ENCODE measurements at places on chromosomes 11 and 22.

- DNase-seq: no peak
Measured at GRCh38 chr11:104529906-104530305, 366.0 kb upstream of the PDGFD start.

GRCh38 chr22:18075101-18075719 lies 2.6 kb upstream of the PEX26 start:
- no peak for DNase-seq

DNA sequence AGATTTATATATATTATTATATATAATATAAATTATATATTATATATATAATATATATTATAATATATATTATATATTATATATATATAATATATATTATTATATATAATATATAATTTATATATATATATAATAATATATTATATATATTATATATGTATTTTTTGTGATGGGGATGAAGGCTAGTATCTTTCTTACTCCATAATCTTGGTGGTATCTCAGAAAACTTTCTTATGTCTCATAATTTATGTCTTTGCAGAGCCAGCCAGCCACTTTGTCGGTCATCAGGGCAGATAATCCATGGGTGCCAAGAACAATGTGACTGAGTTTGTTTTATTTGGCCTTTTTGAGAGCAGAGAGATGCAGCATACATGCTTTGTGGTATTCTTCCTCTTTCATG lies at the start of gene OR4S1:
OR4S1 (plus strand) TSS at position 301 of the 400 bp plus-strand sequence; CDS start at position 301, 0 bp downstream.
- DNase-seq: no peak

- DNase-seq: no peak
Measured at GRCh38 chr11:2452321-2453012, 7.7 kb downstream of the KCNQ1 start.

DNA sequence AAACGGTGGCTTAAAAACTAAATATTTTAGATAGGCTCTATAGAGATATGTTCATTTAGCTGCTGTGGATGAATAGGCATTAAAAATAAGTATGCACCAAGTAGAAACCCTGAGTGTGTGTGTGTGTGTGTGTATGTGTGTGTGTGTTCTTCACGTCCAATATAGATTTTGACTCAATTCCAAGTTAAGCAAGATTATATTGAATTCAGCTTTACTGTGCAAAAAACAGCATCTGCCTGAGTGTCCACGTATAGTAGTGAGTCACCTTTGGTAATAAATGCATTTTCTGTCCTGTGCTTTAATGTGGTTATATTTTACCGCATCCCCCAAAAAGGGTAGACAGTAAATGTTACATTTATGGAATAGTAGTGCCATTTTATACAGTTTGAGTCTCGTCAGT lies 71.2 kb downstream of the PDHX start:
- no peak for DNase-seq

GRCh38 chr11:10823152-10823579 lies 14.4 kb upstream of the EIF4G2 start:
- DNase-seq: no peak

DNA sequence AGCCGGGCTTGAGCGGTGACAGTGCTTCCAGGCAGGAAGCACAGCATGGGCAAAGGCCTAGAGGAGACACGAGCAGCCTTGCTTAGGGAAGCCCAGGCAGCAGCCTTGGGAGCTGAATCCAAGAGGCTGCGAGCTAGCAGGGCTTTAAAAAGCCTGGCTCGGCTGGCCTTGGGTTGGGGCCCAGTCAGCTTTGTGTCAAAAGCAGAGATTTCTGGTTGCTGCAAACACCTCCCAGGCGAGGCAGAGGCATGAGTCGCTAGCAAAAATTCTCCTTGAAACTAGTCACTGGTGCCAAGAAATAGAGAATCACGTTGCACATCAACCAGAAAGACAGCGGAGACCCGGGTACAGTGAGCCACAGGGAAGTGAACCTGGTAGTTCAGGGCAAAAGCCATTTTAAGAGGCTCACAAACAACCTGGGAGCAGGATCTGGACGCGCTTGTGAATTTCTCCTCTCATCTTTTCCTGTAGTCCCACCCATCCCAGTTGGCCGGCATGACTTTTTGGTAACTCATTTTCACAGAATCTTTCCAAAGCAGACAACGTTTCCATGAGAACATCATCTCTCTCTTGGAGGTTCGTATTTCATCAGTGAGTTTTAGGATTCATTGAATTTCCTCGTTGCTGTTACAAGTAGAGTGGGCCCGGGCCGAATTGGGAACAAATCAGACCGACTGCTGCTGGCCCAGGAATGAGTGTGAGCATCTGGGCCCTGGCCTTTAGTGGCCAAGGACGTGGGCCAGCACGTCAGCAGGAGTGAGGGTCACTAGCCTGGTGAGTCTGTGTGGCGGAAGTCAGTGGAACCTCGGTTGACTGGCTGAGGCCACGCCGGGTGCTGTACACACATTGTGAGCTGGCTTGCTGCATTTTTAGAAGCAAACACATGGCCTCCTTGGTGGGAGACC lies 16.4 kb upstream of the FGF4 start:
- no peak for DNase-seq

DNA sequence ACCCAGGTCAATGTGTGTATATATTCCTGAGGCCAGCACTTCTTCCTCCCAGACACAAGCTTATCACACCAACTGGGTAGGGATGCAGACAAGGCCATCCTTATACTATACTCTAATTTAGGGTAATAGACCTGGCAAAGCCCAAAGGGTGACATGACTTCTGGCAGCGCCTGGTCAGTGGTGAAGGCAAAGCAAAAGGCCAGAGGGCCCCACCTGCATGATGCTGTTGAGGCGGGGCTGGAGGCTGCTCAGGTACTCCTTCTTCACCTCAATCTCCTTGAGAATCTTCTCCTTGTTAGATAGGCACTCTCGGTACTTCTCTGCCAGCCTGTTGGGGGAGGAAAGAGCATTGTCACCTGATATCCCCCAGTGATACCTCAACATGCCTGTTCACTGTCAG lies 17.1 kb downstream of the THOC5 start:
- DNase-seq: no peak

DNA sequence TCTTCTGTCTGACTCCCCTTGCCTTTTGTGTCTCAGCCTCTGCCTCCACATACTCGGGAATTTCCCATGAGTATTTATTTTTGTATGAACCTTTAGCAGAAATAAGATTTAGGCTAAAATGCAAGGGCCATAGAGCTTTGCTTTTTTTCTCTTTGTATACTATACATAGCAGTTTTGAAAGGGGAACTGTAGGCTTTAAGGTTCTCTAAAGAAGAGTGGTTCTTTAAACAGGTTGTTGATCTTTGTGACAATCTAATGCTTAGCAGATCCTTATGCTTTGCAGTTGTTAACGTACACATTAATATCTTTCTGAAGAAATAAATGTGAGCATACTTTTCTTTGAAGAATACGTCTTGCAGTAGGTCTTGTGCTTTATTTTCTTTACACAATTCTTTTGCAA lies 35.0 kb downstream of the TBCEL start:
- DNase-seq: no peak

GRCh38 chr11:1826552-1827094 lies 8.2 kb upstream of the SYT8 start:
- DNase-seq: no peak

DNA sequence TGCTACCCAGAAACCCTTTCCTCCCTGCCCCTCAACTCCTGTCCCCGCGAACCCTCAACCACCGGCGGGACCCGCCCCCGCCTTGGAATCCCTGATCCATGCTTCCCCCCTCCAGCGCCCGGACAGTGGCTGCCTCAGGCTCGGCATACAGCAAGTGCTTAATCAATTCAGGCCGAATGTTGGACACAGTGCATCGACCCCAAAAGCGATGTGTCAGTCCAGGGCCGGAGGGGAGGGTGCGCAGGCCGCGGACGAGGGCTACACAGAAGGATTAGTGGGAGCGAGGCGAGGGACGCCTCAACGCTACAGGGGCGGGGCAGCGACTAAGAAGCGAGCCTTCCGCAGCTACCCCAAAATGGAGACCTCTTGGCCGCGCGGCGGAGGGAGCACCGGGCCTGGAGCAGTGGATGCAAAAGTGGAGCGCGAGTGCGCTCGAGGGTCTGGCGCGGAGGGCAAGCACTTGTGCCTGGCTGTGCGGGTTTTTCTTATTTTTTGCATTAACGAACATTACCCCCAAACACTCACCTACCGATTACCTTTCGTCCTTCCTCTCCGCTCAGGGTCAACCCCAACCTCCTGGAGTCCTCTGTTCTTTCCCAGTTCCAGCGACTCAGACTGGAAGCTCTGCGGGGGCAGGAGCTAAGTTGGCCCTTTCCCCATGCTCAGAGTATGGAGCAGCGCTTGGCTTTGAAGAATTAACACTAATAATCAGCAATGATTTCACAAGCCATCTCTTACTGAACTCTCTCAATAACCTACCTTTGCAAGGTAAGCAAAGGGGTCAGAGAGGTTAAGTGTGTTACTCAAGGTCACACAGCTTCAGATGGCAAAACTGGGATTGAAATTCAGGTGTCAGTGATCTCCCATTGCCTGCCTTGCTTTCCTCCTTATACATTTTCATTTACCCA lies 30.0 kb upstream of the WNT11 start:
- DNase-seq: peak; percentile 40

- no peak for DNase-seq
Measured at GRCh38 chr11:7609521-7609920, 63.8 kb downstream of the CYB5R2 start.

GRCh38 chr22:49767355-49768062 lies 60.2 kb downstream of the BRD1 start:
- peak; percentile 15 for DNase-seq

GRCh38 chr22:45083659-45084305 lies 74.0 kb upstream of the PHF21B start:
- peak; percentile 21 for DNase-seq

GRCh38 chr11:103636232-103636631 lies 400.2 kb upstream of the DDI1 start:
- DNase-seq: no peak

DNA sequence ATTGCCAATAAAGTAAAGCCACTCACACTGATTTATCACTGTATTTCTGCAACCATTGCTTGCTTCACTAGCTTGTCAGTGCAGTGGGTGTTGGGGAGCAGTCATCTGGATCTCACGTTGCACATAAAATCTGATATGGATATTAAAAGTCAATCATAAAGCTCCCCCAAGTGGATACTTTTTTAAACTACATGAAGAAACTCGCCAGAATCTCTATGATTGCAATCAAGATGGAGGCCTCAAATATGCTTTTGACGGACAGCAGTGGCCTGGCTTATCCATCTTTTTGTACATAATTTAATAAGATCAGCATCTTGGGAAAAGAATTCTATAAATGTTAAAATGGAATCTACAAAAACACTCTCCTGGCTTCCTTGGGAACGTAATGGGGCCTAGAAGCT lies 137.7 kb downstream of the WT1 start:
- no peak for DNase-seq

- DNase-seq: no peak
Measured at GRCh38 chr11:61357233-61357893, 4.3 kb downstream of the CYB561A3 start.

Data from stimulated activated CD4-positive, alpha-beta T cell treated with anti-CD3 and anti-CD28 coated beads, Interleukin-2, amount 100 ng/mL, for 48 hours (primary cell).